Osteocyte (in vitro differentiated cells): ENCODE measurements at places on chromosomes 12 and 14. TPM values are rescaled to one million over a fixed set of nuclear protein-coding genes. Genes with fewer than 3 reads are reported as not detected.

DNA sequence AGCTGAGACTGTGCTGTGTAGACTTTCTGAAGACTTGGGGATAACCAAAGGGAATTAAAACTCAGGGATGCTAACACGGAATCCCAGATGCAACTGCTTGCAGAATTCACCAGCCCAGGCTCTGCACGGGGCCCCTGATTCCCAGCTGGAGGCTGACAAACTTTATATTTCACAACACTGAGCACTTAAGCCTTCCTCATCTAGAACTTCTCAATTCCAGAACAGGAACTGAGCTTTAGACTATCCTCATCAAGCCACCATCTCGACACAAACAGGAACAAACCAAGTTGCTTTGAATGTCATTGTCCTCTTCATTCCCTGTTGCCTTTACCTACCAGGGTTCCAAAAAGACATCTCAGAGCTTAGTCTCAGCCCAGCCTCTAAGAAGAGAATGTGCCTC is 22.2 kb downstream of the CCDC63 start:
- no peak overlapping the region for H3K27ac ChIP-seq
- no peak for DNase-seq
- H3K4me3 ChIP-seq, result no peak overlapping the region
- peaks cover 17% of the 10 kb centered on the region for H3K27me3 ChIP-seq
- H3K4me1 ChIP-seq, result no peaks in the 10 kb centered on the region

- no peak overlapping the region for H3K4me3 ChIP-seq
- no peak overlapping the region for H3K27ac ChIP-seq
- no peaks in the 10 kb centered on the region for H3K27me3 ChIP-seq
- no peaks in the 10 kb centered on the region for H3K36me3 ChIP-seq
- no peak for DNase-seq
Measured at GRCh38 chr12:76542908-76543307, 16.7 kb downstream of the OSBPL8 start.

GRCh38 chr12:132314516-132315233 is 14.7 kb downstream of the GALNT9 start:
- no peak overlapping the region for H3K4me3 ChIP-seq
- no peak overlapping the region for H3K27ac ChIP-seq
- H3K36me3 ChIP-seq, result no peaks in the 10 kb centered on the region
- H3K4me1 ChIP-seq, result no peaks in the 10 kb centered on the region
- H3K27me3 ChIP-seq, result peaks cover 9% of the 10 kb centered on the region
- DNase-seq, result no peak

GRCh38 chr14:90599748-90600507 is 203.1 kb downstream of the CALM1 start:
- no peak overlapping the region for H3K4me3 ChIP-seq
- DNase-seq, result no peak
- peak overlapping the region; percentile 66 for H3K27ac ChIP-seq
- H3K4me1 ChIP-seq, result peaks cover 30% of the 10 kb centered on the region

DNA sequence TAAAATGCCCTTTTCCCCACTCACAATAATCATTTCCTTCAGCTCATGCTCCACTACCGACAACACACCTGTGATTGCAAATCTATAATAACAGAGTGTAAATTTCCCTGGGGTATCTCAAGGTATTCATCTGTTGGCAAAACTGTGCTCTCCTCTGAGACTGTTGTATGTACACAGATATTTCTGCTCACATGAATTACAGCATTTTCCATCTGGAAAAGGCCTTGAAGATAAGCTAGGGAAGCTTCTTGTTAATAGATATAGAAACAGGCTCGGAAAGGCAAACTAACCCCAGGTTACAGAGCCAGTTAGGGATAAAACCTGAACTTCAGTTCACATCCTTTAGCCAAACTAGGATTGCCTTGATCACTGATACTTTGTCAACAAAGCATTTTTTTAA is 210.4 kb upstream of the KRR1 start:
- DNase-seq, result no peak
- H3K27ac ChIP-seq, result no peak overlapping the region

Gene OVCH1
- total RNA-seq, result 0.46 and 0.52 TPM in 2 replicates

Gene NANOG
- total RNA-seq, result 0.08 and 0.50 TPM in 2 replicates
